ENCODE measurements at places on chromosomes 11 and 22.
A peak's percentile ranks its signal among the peaks of the same experiment; 100 is the strongest.

GRCh38 chr11:116219171-116219635 is 553.6 kb downstream of the BUD13 start:
- peak; percentile 47 for DNase-seq

- peak; percentile 73 for DNase-seq
These were observed 19.7 kb upstream of the DNAJB13 start for GRCh38 chr11:73931039-73931645.

DNA sequence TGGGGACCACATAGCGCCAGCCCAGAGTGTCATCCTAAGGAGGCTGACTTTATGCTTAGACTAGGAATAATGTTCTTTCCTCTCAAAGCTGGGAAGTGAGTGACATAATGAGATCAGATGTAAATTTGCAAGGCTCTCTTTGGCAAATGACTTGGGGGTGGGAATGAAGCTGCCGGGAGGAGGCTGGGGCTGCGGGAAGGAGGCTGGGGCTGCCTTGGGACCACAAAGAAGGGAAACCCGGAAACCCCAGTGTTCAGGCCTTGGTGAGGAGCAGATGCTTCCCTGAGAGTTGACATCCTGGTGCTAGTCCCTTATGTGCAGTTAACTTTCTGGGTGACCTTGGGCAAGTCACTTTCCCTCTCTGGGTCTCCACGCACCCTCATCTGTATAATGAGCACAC is 182.0 kb downstream of the CHST1 start:
- no peak for DNase-seq

DNA sequence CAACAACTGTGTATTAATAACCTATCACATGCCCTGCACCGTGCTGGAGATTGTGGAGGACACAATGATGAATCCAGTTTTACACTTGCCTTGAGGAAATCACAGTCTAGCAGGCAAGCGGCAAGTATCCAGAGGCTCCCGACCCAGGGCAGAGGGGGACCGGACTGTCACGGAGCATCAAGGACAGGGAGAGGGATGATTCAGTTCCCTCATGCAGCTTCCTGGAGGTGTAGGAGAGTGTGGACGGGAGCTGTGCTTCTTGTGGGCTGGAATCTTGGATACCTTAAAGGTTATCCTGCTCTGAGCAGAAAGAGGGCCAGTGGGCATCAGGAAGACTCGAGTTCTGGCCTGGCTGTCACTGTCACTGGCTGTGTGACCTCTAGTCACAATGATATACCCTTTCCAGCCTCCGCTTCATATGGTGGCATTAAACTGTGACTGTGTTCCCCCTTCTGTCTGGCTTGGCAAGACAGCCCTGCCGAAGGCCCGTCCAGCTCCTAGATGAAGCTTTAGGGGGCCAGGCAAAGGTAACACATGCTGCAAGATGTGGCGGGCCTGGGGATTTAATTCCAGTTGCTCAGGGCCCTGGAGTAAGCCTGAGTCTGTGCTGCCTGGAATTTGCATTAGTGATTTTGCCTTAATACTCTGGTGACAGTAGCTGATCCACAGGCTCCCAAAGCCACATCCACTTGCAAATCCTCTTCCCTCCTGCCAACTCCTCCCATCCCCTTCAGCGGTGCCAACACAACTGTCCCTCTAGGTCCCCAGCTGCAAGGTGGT is 162.8 kb downstream of the DSCAML1 start:
- DNase-seq = no peak
